ENCODE measurements at places on chromosomes 3 and 15. TPM values are rescaled to one million over a fixed set of nuclear protein-coding genes. Genes with fewer than 3 reads are reported as not detected.

ZPLD1 gene
- total RNA-seq, result not detected

FOXB1 gene
- not detected for total RNA-seq

DBR1 gene
- total RNA-seq, result 17.1 TPM

VGLL3 gene
- total RNA-seq, result 0.05 TPM

SAMD7 gene
- total RNA-seq, result not detected

DNA sequence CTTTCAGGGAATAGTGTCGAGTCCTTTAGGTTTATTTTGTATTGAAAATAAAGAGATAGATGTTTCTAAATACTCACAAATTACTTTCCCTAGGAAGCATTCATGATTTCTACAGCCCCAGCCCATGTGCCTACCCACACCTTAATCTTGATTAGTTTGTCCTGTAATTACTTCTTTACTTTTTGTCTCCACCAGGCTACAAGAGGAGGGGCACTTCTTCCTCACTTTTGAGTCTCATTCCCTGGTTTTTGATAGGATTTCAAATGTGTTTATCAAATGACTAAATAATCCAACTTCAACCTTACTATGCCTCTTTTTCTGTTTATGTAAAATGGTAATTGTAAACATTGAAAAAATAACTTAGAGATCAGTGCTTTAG is 1.8 kb downstream of the PXK start:
- DNase-seq, result no peak

GRCh38 chr3:14125193-14126016 is 553 bp downstream of the TMEM43 start:
- no peak for DNase-seq

- no peak for DNase-seq
Observed at GRCh38 chr15:74392902-74393301, 25.5 kb upstream of the CYP11A1 start.

DNA sequence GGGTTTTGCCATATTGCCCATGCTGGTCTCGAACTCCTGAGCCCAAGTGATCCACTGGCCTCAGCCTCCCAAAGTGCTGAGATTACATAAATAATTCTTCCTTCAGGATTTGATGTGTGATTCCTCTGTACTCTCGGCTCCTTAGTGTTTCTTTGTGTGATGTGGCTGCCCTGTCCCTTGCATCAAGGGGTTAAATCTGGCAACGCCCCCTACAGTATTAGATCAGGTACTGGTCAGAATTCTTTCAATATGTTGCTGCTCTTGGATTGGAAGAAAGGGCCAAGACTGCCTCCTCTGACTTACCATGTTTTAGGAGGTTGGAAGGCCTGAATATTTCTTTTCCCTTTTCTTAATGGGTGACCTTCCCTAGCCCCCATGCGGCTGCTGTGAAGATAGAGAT is 390.6 kb upstream of the WNT5A start:
- DNase-seq, result no peak

GRCh38 chr15:66877477-66878271 is 175.6 kb downstream of the SMAD6 start:
- no peak for DNase-seq

GRCh38 chr3:52231502-52232278 is 6.2 kb upstream of the TLR9 start:
- no peak for DNase-seq

- DNase-seq, result no peak
Observed at GRCh38 chr3:150455341-150455740, 47.2 kb downstream of the TSC22D2 start.

DNA sequence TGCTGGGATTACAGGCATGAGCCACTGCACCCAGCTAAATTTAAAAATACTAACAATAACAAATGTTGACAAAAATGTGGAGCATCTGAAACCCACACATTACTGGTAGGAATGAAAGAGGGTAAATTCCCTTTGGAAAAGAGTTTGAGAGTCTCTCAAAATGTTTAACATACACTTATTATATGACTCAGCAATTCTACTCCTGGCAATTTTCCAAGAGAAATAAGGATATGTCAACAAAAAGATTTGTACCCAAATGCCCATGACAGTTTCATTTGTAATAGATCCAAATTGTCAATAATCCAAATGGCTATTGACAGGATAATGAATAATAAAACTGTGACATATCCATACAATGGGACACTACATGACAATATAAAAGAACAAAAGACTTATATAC is 9.0 kb downstream of the HCLS1 start:
- DNase-seq, result no peak

DNA sequence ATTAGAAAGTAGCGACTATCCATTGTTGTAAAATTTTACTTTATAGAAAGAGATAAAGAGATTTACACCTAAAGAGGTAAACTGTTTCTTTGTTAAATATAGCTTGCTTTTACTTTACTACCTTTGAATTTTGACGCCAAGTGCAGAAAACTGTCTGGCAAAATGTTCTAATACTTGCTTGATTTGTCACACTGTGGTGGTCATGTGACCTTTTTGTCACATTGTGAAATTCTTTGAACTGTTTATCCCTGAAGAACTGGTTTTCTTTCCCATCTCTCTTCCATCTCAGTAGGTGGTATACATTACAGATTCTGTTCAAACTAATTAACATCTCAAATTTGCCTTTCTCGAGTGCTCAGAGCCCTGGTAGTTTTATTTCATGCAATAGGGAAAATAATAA is 327.4 kb downstream of the NAALADL2 start:
- DNase-seq, result no peak

DNA sequence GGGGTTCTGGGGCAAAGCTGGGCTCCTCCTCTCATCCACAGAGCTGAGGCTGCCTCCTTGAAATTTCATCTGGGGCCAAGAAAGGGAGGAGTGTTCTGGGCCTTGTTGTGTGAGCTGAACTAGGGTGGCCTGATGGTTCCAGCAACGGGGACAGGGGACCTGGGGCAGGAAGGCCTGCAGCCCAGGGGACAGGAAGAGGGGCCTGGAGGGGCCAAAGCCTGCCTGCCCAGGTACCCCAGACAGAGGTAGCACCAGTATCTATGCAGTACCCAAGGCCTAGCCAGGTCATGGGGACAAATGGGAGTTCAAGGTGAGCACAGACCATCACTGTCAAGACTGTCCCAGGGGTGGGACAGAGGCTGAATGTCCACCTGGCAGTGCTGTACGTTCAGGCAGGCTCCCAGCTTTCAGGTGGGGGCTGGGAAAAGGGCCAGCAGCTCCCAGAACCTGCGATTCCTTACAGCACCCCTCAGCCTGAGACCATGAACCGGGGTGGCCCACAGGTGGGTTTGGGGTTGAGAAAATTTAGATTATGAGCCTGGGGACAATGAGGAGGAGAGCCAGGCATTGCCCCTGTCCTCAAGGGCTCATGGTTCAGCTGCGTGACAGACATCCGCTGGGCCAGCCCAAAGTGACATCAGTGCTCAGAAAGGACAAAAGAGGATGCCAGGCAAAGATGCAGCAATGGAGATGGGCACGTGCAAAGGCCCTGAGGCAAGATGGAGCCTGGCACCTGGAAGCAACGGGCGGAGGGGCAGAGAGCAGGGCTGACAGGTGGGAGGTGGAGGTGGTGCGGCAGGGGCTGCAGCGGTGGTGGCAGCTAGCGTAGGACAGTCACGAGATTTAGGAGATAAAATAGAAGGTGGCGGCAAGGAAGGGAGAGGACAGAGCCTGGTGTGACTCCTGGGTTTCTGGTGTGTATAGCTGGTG is 28.0 kb downstream of the PSTPIP1 start:
- no peak for DNase-seq

GRCh38 chr3:74263031-74263430 is 351.4 kb downstream of the CNTN3 start:
- DNase-seq, result no peak

- no peak for DNase-seq
Observed at GRCh38 chr3:175342196-175342595, 483.1 kb downstream of the NAALADL2 start.

DNA sequence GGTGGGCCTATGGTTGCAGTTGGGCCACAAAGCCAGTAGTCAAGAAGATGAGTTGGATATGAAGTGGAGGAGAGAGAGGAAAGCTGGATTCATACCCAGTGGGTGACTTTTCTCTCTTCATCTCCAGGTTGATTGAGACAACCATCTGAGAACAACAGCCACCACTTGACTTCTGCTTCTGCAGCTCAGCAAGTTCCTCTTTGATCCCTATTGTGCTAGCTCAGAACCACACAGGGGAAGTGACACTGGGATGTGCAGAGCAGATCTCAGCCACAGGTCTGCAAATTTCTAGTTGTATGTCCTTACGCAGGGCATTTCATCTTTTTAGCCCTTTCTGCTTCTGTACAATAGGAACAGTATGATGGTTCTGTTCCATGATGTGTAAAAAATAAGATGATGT is 459.2 kb upstream of the ARRDC4 start:
- no peak for DNase-seq

DNA sequence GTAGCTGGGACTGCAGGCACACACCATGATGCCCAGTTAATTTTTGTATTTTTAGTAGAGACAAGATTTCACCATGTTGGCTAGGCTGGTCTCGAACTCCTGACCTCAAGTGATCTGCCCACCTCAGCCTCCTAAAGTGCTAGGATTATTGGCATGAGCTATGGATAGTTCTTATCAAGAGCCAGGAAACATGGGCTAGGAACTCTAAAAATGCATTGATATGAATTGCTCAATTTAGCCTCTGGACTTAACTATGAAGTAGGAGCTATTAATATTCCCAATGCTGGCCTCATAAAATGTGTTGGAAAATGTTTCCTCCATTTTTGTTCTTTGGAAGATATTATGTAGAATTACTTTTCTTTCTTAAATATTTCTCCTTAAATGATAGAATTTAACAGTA is 82.8 kb upstream of the PEX5L start:
- DNase-seq, result no peak

DNA sequence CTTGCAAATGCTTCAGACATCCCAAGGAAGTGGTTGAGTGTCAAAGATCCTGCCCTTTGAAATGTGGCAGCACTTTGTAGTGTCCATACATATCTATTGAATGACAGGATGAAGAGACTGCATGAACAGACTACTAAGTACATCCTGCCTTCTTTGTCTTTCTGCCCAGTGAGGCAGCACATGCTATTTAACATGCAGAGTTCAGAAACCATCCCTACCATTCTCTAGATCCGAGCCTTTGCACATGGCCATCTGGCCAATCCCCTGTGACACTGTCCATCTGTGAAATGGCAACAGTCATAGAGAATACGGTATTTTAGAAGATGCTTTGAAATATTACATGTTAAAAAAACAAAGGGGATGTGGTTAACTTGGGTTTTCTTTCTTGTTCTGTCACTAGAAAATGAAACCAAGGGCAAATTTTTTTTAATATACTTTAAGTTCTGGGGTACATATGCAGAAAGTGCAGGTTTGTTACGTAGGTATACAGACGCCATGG is 519.6 kb downstream of the NTRK3 start:
- no peak for DNase-seq

GRCh38 chr3:197030379-197031314 is 1.0 kb upstream of the MELTF start:
- no peak for DNase-seq

DNA sequence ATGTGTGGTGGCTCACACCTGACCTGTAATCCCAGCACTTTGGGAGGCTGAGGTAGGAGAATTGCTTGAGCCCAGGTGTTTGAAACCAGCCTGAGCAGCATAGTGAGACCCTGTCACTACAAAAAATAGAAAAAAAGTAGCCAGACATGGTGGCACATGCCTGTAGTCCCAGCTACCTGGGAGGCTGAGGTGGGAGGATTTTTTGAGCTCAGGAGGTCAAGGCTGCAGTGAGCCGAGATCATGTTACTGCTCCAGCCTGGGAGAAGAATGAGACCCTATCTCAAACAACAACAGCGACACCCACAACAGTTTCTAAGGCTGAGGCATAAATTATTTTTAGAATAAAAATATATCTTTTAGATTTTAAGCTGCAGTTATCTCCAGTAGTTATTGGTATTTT is 6.3 kb downstream of the APPL1 start:
- DNase-seq, result no peak

DNA sequence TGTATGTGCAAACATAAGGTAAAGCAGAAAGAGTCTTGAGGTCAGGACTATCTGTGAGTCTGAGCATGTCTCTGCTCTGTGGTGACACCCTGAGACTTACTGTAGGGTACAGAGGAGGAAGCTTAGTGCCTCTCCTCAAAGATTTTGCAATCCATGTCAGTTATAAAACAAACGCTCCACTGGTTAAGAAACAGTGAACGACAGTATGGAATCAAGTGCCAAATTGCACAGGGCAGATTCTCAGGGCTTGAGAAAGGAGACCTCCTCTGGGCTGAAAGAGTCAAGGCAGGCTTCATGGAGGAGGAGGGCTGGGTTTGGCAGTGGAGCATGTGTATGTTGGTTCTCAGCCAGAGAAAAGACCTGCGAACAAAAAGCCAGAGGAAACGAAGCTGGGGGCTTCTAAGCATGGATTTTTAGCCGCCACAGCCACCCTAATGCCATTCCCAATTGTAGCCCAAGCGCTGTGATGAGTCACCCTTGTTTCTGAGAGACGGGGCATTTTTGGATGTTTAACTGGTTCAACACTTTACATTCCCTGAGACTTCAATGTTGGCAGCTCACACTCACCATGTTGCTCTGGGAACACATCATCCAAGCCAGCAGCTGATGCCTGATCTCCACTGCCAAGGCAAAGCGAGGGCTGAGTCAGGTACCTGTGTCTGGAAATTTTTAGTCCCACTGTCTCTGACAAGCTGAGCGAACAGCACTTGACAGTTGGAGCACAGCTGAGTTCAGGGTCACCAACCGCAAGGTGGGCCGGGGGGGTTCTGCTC is 3.4 kb upstream of the DGKG start:
- no peak for DNase-seq

- no peak for DNase-seq
Observed at GRCh38 chr3:102511639-102512038, 76.8 kb downstream of the ZPLD1 start.

DNA sequence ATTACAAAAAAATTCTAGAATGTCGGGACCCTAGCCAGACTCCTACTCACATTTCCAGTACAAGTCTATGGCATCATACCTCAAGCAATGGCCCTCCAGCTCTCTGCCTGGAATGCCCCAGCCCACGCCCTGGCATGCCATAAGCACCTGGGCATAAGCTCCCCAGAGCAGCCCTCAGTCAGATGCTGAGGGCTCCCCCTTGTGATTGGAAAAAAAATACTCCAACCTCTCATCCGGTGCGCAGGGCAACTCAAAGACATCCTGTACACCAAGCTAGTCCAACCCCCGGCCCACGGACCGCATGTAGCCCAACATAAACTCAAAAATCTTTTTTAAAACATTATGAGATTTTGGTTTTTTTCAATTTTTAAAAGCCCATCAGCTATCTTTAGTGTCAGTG is 115.4 kb downstream of the NEK10 start:
- peak; percentile 1 for DNase-seq

GRCh38 chr3:108287146-108287545 is 9.2 kb upstream of the HHLA2 start:
- DNase-seq, result no peak
